ENCODE measurements at places on chromosomes 1 and 21. TPM values are rescaled to one million over a fixed set of nuclear protein-coding genes. Genes with fewer than 3 reads are reported as not detected.

Gene KCNC4
- 9.1 TPM for total RNA-seq

Gene PKLR
- 0.20 TPM for total RNA-seq

Gene MINDY1
- total RNA-seq = 21.9 TPM

Gene SPRR2A
- total RNA-seq = not detected

Gene PPIAL4G
- 0.20 TPM for total RNA-seq

Gene RGS4
- 148 TPM for total RNA-seq

Gene SYT2
- total RNA-seq = 59.2 TPM

GRCh38 chr1:63693944-63694571 is 79.8 kb upstream of the ROR1 start:
- DNase-seq = no peak

DNA sequence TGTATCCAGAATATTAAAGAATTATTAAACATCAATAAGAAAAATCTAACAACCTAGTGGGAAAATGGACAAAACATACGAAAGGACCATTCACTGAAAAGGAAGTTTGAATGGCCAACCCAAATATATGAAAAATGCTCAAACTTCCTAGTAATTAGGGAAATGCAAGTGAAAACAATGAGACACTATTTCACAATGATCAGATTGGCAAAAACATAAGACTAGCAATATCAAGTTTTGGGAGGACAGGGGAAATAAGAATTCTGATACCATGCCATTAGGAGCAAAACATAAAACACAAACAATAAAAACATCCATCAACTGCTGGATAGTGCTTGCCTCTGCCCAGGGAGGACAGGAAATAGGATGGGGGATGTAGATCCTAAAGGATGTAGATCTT is 14.3 kb downstream of the XCL2 start:
- no peak for DNase-seq

DNA sequence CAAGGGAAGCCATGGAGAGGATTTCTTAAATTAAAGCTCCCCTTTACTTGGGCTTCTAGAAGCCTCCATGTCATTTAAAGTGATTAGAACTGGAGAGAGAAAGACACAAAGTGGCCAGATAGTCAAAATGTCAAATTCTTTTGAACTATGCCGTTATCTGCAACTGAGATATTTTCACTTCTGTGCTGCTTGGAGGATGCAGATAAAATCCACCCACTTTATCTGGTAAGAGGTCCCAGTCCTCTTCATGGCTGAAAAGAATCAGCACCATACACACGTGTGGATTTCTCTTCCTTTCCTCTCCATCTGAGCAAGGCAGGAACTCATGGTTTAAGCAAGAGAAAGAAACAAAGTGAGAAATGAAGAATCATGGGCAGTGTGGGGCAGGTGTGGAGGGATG is 276.9 kb upstream of the RUNX1 start:
- DNase-seq = no peak

GRCh38 chr1:150126811-150127210 is 22.9 kb upstream of the PLEKHO1 start:
- DNase-seq = no peak

- DNase-seq = no peak
Measured at GRCh38 chr1:43007377-43008114, 48.9 kb upstream of the SLC2A1 start.

DNA sequence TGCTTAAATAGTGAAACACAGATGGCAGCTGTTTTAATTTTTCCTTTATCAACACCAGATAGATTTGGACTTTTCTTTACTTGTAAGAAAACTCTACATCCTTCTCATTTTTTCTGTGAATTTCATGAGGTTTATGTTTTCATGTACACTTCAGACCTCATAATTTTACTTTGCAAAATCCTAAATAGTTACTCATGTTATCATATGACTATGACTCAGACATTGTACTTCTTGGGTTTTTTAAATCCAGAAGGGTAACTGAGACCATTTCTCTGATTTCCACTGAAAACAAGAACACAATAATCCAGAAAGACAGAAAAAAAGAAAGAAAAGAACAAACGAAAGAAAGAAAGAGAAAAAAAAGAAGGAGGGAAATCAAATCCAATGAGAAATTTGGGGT is 1021.6 kb downstream of the NCAM2 start:
- no peak for DNase-seq

GRCh38 chr1:188004849-188005248 is 1176.1 kb downstream of the PLA2G4A start:
- no peak for DNase-seq

DNA sequence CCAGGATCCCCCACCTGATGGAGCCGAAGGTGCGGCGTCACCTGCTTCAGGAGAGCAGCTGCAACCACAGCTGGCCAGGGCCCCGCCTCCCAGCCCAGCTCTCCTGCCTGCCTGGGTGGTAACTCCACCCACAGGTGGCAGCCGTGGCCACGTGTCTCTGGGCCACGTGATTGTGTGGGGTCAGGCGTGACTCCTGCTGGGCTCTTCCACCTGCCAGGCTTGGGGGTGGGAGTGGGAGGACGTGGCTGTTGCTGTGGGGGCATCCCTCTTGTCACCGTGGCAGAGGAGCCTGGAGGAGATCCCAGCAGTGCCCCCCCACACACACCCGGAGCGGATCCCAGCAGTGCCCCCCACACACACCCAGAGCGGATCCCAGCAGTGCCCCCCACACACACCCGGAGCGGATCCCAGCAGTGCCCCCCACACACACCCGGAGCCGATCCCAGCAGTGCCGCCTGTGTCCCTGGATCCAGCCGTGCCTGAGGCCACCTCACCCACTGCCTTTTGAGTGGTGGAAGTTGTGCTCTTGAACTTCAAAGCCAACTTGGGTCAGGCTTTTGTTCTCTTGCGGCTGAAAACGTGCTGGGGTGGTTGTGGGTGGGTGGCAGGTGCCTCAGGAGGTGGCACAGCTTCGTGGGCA is 32.2 kb downstream of the POFUT2 start:
- no peak for DNase-seq

DNA sequence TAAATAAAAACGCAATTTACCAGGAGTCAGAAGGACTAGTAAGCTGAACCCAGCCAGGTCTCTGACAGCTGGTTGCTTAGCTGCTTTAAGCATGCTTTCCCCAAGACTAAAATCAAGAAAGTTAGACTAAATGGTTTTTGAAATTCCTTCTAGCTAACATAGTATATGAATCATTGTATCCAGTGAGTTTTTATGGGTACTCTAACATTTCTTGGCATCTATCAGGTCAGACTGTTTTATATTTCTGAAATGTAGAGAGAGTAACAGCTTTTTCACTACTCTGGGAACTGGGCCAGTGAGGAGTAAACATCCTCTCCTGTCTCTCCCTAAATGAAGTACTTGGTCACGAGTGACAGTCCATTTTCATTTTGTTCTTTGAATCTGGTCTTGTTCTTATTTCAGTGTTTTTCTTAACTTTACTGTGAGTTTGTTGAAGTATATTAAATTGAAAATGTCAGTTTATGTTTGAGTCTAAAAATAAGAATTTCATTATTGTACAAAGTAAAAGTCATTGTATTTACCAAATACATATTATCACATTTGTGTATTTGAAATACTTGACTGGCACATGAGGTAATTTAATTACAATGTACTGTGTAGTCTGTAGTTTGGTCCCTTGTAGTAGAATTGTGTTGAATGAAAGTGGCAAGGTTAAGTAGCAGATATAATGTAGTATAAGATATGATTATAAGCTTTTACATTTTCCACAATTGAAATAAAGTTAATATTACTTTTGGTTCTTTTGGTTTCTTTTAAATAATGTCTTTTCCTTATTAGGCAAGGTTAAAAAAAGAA is 47.6 kb downstream of the PKN2 start:
- DNase-seq = peak; percentile 76

- no peak for DNase-seq
Measured at GRCh38 chr1:60283690-60284089, 210.1 kb upstream of the C1orf87 start.

- no peak for DNase-seq
Measured at GRCh38 chr1:114745291-114745690, 12.5 kb downstream of the CSDE1 start.

- no peak for DNase-seq
Measured at GRCh38 chr1:169999761-170000160, 74.7 kb downstream of the KIFAP3 start.

GRCh38 chr1:210344706-210345105 is 16.0 kb downstream of the HHAT start:
- DNase-seq = no peak

DNA sequence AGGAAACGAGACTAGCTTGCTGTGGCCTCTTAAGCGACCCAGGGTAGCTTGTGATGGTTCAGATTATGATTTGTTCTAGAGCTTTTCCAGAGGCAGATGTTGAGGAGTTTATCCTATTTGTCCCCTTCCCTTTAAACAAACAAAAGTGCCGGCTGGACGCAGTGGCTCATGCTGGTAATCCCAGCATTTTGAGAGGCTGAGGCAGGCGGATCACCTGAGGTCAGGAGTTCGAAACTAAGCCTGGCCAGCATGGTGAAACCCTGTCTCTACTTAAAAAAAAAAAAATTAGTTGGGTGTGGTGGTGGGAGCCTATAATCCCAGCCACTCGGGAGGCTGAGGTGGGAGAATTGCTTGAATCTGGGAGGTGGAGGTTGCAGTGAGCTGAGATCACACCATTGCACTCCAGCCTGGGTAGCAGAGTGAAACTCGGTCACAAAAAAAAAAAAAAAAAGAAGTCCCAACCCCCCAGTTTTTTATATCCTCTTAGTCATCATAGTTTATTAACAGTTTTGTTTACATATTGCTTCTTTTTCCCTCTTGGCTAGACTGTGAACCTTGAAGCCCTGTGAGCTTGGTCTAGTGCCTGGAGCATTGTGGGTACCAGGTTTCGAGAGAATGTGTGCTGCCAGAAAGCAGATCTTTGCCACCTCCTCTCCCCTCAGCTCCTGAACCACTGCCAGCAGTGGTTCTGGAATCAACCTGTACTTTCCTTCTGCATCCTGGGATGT is 29.8 kb downstream of the MAPKAPK2 start:
- no peak for DNase-seq

DNA sequence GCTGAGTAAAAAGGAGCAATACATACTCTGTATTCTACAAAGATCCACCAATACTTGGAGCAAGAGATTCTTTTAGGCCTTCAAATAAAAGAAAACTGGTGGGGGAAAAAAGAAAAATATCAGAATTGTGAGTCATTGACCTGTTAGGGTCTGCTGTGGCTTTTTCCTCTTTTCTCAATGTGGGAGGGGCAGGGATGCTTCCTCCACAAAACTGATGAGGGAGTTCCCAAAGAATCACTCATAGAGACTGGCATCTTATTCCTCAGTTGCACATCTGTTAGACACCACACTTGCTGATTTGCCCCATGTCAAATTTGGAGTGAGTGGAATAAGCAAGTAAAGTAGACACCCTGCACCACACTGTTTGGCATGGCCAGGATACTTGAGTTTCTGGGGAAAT is 16.6 kb downstream of the C1orf141 start:
- DNase-seq = no peak

- DNase-seq = no peak
Measured at GRCh38 chr1:99660496-99660895, 14.6 kb downstream of the PALMD start.

- DNase-seq = no peak
Measured at GRCh38 chr1:52604063-52604770, 2.0 kb downstream of the GPX7 start.

DNA sequence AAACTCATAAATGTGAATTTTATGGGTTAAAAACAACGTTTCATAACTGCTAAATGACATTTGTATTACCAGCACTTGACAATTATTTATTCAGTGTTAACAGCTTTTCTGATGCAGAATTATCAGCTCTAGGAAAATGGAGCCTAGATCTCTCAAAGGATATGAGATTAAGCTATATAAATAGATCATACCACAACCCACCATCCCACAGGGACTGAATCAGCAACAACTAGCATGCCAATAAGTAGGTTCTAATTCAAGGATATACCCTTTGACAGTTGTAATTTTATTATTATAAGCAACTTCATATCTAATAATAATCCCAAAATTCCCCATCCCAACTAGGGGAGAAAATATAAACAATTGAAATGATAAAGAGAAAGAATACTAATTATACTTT is 275.4 kb upstream of the RGS18 start:
- no peak for DNase-seq

DNA sequence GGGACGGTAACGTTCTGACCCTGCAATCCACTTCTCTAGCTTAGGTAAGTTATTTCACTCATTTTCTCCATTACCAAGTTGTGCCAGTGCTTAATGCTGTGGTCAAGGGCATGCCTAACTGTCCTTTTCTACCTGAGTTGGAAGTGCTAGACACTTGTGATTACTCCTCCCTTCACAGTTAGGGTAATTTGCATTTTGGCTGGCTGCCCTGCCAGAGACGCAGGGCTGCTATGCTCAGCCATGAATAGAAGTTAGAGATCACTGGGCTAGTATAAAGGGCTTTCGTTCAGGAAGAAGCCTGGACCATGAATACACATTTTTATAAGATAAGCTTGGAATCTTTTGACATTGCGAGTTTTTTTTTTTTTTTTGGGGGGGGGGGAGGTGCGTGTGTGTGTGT is 633.2 kb upstream of the NEGR1 start:
- peak; percentile 6 for DNase-seq

DNA sequence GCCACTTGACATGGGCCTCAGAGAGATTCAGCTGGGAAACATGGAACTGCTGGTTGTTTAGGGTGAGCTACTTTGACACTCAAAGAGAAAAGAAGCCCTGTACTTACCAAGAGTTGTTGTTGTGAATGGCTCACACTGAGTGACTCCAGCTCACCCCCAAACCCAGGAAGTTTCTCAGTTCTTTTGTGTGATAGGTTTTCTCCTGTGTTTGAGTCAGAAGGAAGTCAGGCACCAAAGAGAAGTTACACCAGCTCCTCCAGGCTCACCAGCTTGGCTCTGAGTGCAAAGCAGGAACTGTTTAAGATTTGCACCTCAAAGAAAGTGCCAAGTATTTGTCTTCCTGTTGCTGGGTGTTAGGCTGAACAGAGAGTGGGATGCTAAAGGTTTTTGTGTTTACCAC is 111.2 kb upstream of the PROX1 start:
- no peak for DNase-seq

DNA sequence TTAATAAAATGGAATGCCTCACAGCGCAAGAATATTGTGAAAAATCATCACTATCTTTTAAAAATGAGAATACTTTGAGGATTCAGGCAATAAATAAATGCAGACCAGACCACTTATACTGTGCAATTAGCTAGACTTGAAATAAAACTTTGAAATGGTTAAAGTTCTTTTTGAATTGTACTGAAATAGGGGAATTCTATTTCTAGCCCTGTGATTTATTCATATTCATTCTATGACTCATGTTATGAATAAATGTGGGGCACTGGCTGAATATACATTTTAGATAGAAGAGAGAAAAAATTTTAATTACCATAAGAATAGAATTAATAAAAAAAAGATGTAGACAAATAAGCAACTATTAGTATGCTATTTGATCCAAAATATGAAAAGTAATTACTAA is 16.4 kb upstream of the USP25 start:
- DNase-seq = no peak

DNA sequence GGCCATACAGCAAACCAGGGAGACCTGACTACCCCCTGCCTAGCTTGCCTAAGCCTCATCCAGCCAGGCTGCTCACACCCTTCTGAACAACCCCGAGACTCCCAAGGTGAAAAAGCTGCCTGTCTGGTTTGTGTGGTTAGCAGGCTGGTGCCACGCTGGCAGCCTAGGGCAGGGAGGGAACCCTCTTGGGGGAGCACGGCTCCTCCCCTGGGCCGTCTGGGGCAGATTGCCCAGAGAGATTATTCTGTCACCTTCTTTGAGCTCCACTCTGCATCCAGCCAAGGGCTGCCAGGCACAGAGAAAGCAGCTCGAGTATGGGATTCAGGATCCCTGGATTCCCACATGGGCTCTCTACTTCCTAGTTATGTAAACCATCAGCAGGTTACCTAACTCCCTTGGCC is 27.5 kb upstream of the TCEA3 start:
- DNase-seq = no peak
